Right lung (tissue), 10 donors: ENCODE measurements at places on chromosomes 13 and 19. TPM values are rescaled to one million over a fixed set of nuclear protein-coding genes. Genes with fewer than 3 reads are reported as not detected.

GRCh38 chr19:54517483-54517882 lies 14.9 kb downstream of the LAIR2 start:
- peak; percentile 60 for DNase-seq

DNA sequence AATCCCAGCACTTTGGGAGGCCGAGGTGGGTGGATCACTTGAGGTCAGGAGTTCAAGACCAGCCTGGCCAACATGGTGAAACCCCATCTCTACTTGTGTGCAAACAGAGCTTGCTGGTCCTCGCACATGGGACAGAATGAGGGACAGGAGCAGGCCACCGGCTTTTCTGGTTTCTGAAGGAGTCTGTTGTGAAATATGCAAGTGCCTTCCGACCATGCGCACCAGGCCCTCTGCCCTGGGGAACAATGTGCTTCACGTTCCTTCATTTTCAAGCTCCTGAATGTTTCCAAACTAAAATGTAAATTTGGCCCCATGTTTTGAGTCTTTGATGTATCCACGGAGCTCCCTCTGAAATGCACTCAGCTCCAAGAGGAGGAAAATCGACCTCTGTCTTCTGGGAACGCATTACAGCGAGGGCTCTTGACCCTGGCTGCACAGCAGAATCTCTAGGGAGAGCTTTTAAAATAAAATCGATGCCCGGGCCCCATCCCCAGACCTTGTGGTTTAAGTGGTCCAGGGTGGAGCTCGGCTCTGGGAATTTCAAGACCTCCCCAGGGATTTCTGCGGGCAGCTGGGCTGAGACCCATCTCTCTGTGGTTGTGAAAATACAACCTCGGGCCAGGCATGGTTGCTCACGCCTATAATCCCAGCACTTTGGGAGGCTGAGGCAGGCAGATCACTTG lies 9.3 kb upstream of the ACP4 start:
- peak; percentile 35 for DNase-seq

DNA sequence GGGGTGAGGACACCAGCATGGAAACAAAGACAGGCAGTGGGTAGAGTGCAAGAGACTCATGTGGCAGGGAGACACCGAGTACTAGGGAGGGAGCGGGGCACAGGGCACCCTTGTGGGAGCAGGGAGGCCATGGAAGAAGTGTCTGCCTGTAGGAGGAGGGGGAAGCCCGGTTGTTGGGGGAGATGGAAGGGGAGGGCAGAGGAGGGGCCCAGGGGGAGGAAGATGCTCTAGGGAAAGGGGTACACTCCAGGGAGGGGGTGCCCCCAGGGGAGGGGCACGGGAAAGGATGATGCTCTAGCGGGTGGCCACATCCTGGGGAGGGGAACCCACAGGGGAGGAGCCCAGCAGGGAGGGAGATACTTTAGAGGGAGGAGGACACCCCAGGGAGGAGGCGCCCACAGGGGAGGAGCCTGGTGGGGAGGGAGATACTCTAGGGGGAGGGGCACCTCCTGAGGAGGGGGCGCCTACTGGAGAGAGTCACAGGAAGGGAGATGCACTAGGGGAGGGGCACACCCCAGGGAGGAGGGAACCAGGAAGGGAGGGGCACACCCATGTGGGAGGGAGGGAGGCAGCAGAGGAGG lies 24.9 kb downstream of the CPAMD8 start:
- DNase-seq, result no peak

DNA sequence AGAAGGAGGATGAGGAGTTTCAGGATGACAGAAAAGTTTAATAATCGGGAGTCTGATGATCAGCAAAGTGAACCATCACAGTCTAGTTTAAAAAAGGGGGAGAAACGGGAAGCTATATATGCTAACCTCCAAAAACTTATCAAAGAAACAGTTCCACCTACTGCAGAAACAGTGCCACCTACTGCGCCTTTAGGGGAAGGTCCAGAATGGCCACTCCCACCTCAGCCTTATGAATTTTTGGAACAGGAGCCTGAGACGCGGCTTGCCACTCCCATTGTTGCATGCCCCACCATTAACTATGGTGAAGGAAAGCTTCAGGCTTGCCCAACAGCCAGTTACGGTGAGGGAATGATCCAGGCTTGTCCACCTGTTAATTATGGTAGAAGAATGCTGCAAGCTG lies 929.0 kb downstream of the SLITRK6 start:
- no peak for DNase-seq

Gene PLA2G4C
- polyA plus RNA-seq, result 5.6 TPM
